ENCODE measurements at places on chromosomes 7 and 10.
A peak's percentile ranks its signal among the peaks of the same experiment; 100 is the strongest.

DNA sequence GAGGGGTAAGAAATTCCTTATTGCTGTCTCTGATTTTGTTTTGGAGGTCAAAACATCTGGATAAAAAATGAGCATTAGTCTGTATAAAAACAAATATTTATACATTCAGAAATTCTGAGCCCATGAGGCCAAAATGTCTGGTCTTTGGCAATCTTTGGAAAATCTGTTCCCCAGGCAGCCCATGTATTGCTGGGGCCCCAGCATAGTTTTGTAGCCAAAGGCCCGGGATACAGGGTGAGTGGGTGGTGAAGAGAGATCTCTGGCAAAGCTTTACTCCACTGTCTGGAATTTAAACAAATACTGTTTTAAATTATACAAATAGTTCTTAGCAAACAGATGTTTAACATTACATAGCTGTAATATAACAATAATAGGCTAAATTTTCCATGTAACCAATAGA lies 134.7 kb upstream of the GALNT17 start:
- H3K36me3 ChIP-seq, result no peaks in the 10 kb centered on the region
- no peak overlapping the region for H3K27ac ChIP-seq
- H3K27me3 ChIP-seq, result no peaks in the 10 kb centered on the region

- no peaks in the 10 kb centered on the region for H3K27me3 ChIP-seq
- H3K4me1 ChIP-seq, result no peaks in the 10 kb centered on the region
- no peak for DNase-seq
- no peak overlapping the region for H3K27ac ChIP-seq
- peaks cover 2% of the 10 kb centered on the region for H3K36me3 ChIP-seq
- no peak overlapping the region for H3K4me3 ChIP-seq
These were observed 64.4 kb downstream of the PIP4K2A start for GRCh38 chr10:22649994-22650393.

GRCh38 chr7:123241809-123242208 lies 42.0 kb upstream of the SLC13A1 start:
- H3K27ac ChIP-seq, result no peak overlapping the region
- no peak for DNase-seq
- H3K27me3 ChIP-seq, result no peaks in the 10 kb centered on the region
- H3K4me1 ChIP-seq, result no peaks in the 10 kb centered on the region

- H3K4me1 ChIP-seq, result no peaks in the 10 kb centered on the region
- DNase-seq, result no peak
- no peaks in the 10 kb centered on the region for H3K27me3 ChIP-seq
- no peak overlapping the region for H3K4me3 ChIP-seq
- no peaks in the 10 kb centered on the region for H3K36me3 ChIP-seq
These were observed 61.4 kb downstream of the PLXDC2 start for GRCh38 chr10:19877466-19878255.

GRCh38 chr10:549391-549790 lies 140.1 kb downstream of the DIP2C start:
- H3K27me3 ChIP-seq, result no peaks in the 10 kb centered on the region
- H3K27ac ChIP-seq, result no peak overlapping the region
- no peaks in the 10 kb centered on the region for H3K4me1 ChIP-seq
- no peak overlapping the region for H3K4me3 ChIP-seq
- no peaks in the 10 kb centered on the region for H3K36me3 ChIP-seq

DNA sequence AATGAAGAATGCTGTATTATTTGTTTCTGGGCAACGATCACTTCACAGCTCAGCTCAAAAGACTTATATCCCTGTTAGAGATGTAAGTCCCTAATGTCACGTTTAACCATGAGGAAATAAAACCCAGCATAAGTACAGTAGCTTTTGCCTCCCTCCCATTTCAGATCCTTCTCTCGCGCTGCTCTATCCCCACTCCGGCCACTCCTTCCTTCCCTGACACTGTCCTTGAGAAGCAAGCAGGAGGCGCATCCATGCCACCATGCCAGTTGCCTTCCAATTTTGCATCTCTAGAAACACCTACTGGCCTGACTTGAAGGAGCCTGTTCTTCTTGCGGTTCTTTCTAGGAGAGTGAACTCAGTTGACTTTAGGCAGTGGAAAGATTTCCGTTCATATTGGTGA lies 1.2 kb downstream of the FAM180A start:
- no peak overlapping the region for H3K4me3 ChIP-seq
- H3K36me3 ChIP-seq, result no peaks in the 10 kb centered on the region
- no peaks in the 10 kb centered on the region for H3K4me1 ChIP-seq
- H3K27me3 ChIP-seq, result no peaks in the 10 kb centered on the region

GRCh38 chr7:41732843-41733306 lies 30.0 kb upstream of the INHBA start:
- DNase-seq, result no peak
- H3K36me3 ChIP-seq, result no peaks in the 10 kb centered on the region
- H3K27ac ChIP-seq, result no peak overlapping the region
- H3K4me1 ChIP-seq, result no peaks in the 10 kb centered on the region
- no peaks in the 10 kb centered on the region for H3K27me3 ChIP-seq
- H3K4me3 ChIP-seq, result no peak overlapping the region

DNA sequence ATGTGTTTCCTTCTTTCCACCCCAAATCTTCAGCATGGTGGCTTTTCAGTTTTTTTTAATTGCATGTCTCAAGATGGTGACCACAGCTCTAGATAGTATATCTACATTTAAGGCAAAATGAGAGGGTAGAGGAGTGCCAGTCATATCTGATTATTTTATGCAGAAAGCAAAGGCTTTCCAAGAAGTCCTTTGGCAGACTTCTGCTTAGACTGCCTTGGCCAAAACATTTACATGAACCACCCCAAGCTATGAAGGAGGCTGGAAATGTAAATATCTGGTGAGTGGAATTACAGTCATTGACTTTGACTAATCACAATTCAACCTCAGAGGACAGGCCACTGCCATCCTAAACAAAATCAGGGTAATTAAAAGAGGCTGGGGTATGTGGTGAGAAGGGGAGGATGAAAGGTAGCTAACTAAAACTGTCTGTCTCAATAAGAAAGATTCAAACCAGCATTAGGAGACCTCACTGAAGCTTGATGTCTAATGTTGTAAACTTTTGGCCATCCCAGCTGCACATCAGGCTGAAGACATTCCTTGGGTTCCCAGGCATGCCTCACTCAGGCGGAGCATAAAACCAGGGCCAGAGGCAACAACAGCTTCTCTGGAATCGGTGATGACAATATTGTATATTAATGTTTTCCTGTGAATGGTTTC lies 53.4 kb downstream of the PPP1R3C start:
- no peak overlapping the region for H3K27ac ChIP-seq
- H3K27me3 ChIP-seq, result no peaks in the 10 kb centered on the region
- no peaks in the 10 kb centered on the region for H3K36me3 ChIP-seq
- no peak for DNase-seq
- no peaks in the 10 kb centered on the region for H3K4me1 ChIP-seq
- H3K4me3 ChIP-seq, result no peak overlapping the region

DNA sequence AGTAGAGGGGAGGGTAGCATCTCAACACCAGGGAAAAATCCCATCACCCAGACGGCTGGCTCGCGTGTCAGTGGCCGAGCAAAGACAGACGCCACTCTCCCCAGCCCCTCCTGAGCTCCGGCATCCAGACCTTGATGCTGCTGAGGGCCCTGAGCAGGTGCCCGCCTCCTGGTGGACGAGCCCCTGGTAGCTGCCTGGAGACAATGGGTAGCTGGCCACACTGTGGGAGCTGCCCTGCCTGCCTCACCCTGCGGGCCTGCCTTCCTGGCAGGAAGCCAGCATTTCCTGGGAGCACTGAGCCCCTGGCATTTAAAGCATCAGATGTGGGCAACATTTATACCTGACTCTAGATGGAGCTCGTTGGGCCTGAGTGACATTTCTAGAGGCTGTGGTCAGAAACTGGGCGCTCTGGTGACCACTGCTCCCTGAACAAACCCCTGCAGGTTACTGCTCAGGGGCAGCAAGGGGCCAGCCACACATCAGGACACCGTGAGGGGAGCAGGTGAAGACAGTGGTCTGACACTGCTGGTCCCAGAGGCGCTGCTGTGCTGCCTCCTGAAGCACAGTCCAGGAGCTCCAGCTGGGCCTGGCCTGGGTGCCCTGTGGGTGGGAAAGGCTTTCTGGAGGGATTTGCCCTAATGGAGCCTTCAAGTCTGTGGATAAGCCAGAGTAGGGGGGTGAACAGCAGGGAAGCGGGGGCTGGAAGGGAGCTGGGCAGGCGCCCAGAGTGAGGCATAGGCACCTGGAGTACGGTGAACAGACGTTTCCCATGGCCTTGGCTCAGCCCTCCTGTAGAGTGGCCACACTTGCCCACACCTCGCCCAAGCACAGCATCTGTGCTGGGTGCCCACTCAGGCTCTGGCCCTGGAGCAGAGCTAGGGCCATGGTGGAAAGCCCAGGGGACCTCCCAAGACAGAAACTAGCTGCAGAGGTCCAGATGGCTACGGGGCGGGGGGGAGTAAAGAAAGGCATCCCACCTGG lies 138.7 kb downstream of the MAPK8 start:
- no peaks in the 10 kb centered on the region for H3K36me3 ChIP-seq
- no peak overlapping the region for H3K4me3 ChIP-seq
- H3K27me3 ChIP-seq, result no peaks in the 10 kb centered on the region
- H3K27ac ChIP-seq, result no peak overlapping the region

DNA sequence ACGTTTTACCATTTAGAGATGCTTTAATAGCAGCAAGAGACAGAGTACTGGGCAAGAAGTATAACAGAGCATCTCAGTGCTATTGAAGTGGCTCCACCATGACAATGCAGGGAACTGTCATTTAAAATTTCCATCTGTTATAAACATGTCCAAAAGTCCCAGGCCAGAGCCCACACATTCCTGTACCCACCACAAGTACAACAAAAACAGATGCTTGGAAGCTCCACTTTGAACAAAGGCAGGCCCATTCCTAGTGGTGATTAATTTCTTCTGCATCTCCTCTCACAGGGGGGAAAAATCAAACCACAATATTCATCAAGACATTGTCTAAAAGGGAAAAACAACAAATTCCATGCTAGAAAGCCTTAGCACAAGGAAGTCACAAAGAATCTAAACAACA lies 627.9 kb downstream of the PARD3 start:
- DNase-seq, result no peak
- no peak overlapping the region for H3K4me3 ChIP-seq
- no peak overlapping the region for H3K27ac ChIP-seq
- H3K27me3 ChIP-seq, result no peaks in the 10 kb centered on the region

DNA sequence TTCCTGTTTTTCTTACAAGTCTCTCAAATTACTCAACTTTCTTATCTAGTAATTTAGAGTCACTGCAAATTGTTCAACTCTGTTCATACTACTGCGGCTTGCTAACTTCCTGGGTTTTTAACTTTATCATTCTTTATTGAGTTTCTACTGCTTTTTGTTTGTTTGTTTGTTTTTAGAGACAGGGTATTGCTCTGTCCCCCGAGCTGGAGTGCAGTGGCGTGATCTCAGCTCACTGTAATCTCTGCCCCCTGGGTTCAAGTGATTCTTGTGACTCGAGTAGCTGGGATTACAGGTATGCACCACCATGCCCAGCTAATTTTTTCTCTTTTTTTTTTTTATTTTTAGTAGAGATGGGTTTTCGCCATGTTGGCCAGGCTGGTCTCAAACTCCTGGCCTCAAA lies 182.9 kb downstream of the TSPAN12 start:
- no peak for DNase-seq
- no peak overlapping the region for H3K4me3 ChIP-seq
- H3K36me3 ChIP-seq, result no peaks in the 10 kb centered on the region
- H3K27ac ChIP-seq, result no peak overlapping the region
- H3K27me3 ChIP-seq, result no peaks in the 10 kb centered on the region

- H3K27me3 ChIP-seq, result no peaks in the 10 kb centered on the region
- H3K4me1 ChIP-seq, result no peaks in the 10 kb centered on the region
- DNase-seq, result no peak
- no peaks in the 10 kb centered on the region for H3K36me3 ChIP-seq
- no peak overlapping the region for H3K4me3 ChIP-seq
These were observed 128.0 kb upstream of the CALN1 start for GRCh38 chr7:72540106-72540611.

GRCh38 chr7:43570688-43571365 lies 12.1 kb upstream of the STK17A start:
- no peak overlapping the region for H3K4me3 ChIP-seq
- H3K4me1 ChIP-seq, result no peaks in the 10 kb centered on the region
- no peaks in the 10 kb centered on the region for H3K36me3 ChIP-seq

DNA sequence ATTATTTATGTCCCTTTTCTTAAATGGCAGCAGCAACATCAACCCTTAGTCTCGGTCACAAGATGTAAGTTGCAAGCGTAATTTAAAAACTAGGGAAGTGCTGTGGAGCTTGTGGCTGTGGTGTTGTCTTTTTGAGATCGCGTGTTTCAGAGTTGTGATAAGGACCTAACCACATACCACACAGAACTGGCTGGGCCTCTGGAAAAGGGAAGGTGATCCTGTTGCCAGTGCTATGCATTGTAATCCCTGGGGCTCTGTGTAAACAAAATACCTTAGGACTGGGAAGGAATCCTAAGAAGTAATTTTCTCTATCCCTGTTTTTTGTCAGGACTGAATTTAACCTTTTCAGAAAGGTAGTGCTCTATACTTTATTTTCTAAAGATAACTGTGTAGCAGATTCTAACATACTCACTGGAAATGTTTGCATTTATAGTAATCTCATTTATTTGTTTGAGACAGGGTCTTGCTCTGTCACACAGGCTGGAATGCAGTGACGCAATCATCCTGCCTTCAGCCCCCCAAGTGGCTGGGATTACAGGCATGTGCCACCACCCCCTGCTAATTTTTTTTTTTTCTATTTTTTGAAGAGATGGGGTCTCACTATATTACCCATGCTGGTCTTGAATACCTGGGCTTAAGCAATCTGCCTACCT lies 60.4 kb downstream of the INPP5F start:
- H3K4me3 ChIP-seq, result no peak overlapping the region
- peak; percentile 15 for DNase-seq
- no peaks in the 10 kb centered on the region for H3K4me1 ChIP-seq

DNA sequence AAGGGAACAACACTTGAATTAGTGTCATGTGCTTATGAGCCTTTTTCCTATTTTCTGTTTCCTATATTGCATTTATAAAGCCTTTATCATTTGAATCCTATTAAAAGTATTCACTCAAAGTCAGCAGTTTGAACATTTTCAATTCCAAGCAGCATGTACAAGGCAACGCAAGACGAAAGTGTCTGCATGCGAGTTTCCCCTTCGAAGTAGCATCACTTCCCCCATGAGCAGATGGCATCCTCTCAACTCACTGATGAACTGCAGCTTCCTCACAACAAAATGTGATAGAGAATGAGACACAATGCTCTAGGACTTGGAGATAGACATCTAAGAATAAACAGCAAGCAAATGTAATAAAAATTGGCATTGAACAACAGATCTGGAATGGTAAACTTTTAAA lies 270.7 kb downstream of the PRPF18 start:
- H3K4me1 ChIP-seq, result no peaks in the 10 kb centered on the region
- H3K27me3 ChIP-seq, result no peaks in the 10 kb centered on the region
- no peak overlapping the region for H3K27ac ChIP-seq
- no peak overlapping the region for H3K4me3 ChIP-seq
- H3K36me3 ChIP-seq, result no peaks in the 10 kb centered on the region

Data from small intestine (tissue), 16 donors.